ENCODE measurements at places on chromosomes 2 and 18.

GRCh38 chr2:151150331-151151320 is 111.0 kb downstream of the RBM43 start:
- DNase-seq, result no peak

- peak; percentile 65 for DNase-seq
Measured at GRCh38 chr2:207219676-207220501, 54.1 kb upstream of the KLF7 start.

GRCh38 chr2:12210016-12210933 is 463.8 kb downstream of the LPIN1 start:
- no peak for DNase-seq

- DNase-seq, result no peak
Measured at GRCh38 chr2:190435031-190435670, 27.0 kb downstream of the MFSD6 start.

GRCh38 chr2:233414777-233415570 is 60.7 kb downstream of the DGKD start:
- no peak for DNase-seq

DNA sequence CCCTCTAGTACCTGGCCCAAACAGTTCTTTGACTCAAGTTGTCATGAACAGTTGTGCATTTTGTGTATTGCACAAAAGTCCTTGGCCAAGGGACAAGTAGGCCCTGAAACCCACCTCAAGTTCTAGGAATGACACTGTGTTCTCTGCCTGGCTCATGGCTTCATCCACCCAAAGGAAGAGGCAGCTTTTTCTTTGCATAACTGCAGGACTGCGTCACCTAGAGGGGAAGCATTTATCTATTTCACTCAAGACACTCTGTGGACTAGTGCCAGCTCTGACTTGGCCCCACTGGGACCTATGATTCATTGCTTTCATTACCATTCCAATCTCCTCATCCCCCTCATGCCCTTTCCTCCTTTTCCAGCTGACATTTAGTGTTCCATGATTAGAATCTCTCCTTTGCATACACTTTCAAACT is 119.3 kb upstream of the SIX2 start:
- DNase-seq, result no peak

DNA sequence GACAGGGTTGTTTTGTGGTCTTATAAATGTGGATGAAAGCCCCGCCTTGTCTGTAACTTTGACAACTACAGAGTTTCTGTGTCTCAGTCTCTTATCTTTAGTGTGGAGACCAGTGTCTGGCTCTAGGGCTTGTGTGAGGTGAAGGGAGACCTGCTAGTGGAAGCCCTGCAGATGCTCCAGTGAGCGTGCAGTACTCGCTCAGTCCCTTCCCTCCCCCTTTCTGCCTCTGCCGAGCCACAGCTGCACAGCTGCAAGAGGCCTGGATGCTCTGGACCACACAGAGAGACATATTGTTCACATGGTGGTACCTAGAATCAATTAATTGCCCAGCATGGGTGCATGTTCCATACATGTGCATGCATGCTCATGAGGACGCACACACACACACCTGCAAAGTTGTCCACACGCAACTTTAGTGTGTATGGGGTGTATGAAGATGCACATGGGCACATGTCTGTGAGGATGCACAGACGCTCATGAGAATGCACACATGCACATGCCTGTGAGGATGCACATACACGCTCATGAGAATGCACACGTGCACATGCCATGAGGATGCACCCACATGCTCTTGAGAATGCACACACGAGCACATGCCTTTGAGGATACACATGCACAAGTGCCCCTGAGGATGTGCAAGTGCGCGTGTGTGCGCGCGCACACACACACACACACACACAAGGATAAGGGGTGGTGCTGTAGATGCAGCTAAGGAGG is 282.1 kb upstream of the HS6ST1 start:
- DNase-seq, result no peak

- no peak for DNase-seq
Measured at GRCh38 chr2:132815516-132815915, 145.5 kb upstream of the LYPD1 start.

GRCh38 chr2:168686452-168687191 is 115.8 kb upstream of the NOSTRIN start:
- no peak for DNase-seq

Data from NCI-H82 (cell line).